Activated CD8-positive, alpha-beta memory T cell treated with anti-CD3 and anti-CD28 coated beads, Interleukin-2, amount 10 ng/mL, durations not matched to agents 7 days and 5 days (primary cell): ENCODE measurements at places on chromosomes 2 and 18.

DNA sequence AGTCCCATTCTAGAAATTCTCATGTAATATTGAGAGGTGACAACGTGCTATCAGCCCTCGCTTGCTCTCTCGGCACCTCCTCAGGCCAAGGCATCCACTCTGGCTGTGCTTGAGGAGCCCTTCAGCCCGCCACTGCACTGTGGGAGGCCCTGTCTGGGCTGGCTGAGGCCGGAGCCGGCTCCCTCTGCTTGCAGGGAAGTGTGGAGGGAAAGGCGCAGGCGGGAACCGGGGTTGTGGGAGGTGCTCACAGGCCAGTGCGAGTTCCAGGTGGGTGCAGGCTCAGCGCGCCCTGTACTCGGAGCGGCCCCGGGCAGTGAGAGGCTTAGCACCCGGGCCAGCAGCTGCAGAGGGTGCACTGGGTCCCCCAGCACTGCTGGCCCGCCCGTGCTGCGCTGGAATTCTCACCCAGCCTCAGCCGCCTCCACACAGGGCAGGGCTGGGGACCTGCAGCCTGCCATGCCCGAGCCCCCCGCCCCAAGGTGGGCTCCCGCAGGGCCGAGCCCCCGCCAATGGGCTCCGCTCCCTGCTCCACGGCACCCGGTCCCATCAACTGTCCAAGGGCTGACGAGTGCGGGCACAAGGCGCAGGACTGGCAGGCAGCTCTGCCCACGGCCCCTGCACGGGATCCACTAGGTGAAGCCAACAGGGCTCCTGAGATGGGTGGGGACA is 1680.6 kb upstream of the LRRTM1 start:
- DNase-seq: no peak

DNA sequence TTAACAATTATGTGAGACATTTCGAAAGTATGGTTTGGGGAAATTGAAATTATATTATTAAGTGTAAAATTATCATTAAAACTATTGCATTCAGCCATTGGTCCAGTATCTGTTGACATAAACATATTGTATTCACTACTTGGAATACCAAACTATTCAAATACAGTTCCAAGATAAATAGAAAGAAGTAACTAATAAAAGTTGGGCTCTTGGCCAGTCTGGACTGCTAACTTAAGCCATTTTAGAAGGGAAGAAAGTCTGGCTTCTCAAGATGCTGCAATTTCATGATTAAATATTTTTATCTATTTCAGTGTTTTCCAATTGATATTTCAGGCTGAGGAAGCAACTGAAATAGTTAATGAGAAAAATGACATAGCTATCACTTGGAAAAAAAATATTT is 109.8 kb upstream of the CHRNA1 start:
- DNase-seq: no peak

DNA sequence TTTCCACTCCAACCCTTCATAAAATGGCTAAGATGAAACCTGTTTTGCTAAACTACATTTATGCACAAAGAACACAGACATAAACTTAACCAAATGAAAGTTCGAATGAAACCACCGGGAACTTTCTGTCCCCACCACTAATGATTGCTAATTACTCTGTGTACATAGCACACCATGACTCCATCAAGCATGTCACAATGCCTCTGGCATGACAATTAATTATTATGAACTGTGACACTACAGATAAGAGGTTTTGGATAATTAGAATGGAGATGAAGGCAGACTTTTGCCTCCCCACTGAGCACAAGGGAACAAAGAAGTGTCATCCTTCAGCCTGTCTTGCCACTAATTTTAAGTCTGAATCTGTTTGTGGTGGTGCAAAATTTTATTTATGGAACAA is 1.5 kb downstream of the DAPL1 start:
- DNase-seq: no peak

- DNase-seq: no peak
Observed at GRCh38 chr18:22868831-22869230, 64.3 kb upstream of the RBBP8 start.

- no peak for DNase-seq
Observed at GRCh38 chr2:44769349-44770011, 172.0 kb upstream of the SIX3 start.

- no peak for DNase-seq
Observed at GRCh38 chr2:174888646-174889271, 116.4 kb downstream of the CHN1 start.

GRCh38 chr2:64591188-64591587 is 62.5 kb downstream of the SERTAD2 start:
- no peak for DNase-seq

DNA sequence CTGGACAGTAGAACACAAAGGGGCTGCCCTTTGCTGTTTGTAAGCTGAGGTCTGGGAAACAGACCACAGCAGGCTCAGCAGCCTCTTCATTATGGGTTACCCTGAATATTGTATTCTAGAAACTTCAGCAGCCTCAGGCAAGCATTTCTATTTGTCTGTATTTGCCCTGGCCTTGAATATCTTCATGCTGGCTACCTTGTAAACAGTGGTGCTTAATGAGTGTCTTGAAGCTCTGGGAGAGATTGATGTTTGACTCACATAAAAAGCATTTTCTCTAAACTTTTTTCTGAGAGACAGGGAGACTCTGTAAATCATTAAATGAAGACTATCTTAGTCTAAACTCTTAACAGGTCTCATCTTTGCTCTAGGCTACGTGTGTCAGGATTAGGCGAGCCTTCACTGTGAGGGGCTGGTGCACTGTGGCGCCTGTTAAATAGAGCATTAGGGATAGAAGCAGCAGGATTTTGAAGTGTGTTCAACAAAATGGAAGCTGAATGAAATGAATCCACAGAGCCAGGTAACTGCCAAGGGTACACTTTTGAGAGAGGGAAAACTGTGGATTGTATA is 53.1 kb upstream of the MEX3C start:
- no peak for DNase-seq

GRCh38 chr2:218291318-218292047 is 820 bp downstream of the TMBIM1 start:
- no peak for DNase-seq

- DNase-seq: no peak
Observed at GRCh38 chr2:101970901-101971300, 20.9 kb upstream of the IL1R2 start.

DNA sequence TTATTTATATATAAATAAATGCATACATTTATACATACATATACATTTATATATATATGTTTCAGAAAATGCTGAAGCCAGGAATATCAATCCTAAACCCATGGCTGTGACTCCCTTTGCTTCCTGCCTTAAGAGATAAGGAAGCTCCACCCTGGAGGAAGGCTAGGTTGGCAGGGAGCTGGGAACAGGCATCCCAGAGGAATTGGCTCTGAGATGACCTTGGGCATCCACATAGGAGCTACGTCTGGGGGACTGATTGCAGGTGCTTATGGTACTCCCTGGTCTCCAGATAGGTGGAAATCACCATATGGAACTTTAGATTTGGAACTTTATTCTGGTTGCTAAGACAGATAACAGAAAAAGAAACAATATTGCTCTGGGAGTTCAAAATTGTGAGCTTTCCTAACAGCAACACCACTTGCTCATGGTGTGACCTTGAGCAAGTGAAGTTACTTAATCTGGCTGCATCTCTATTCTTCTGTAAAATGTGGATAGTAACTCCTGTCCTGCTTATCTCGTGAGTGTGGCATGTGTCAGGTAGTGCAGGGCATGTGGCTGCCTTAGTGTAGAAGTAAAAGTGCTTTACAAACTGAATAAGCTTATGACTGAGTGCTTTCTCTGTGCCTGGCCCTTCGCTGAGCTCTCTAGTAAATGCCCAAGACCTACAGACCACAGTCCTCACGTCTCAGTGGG is 341.0 kb downstream of the MEIS1 start:
- no peak for DNase-seq

DNA sequence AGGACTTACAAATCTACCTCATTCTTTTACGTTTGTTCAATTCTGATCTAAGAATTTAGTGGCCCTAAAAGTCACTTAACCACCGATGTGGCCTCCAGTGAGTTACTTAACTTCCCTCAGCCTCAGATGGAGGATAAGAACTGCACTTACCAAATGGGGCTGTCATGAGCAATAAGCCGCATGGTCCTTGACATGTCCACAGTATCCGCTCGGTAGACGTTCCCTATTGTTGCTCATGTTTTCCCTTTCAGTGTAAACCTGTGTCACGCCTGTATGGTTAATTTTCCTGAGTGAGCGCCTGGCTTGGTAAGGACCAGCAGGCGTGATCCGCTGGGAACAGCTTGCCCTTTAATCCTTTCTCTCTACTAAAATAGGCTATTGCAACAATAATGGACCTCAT is 20.3 kb downstream of the SEC11C start:
- DNase-seq: no peak

- DNase-seq: no peak
Observed at GRCh38 chr2:191204433-191204832, 40.8 kb upstream of the MYO1B start.

- no peak for DNase-seq
Observed at GRCh38 chr2:58911877-58912276, 670.8 kb upstream of the FANCL start.

DNA sequence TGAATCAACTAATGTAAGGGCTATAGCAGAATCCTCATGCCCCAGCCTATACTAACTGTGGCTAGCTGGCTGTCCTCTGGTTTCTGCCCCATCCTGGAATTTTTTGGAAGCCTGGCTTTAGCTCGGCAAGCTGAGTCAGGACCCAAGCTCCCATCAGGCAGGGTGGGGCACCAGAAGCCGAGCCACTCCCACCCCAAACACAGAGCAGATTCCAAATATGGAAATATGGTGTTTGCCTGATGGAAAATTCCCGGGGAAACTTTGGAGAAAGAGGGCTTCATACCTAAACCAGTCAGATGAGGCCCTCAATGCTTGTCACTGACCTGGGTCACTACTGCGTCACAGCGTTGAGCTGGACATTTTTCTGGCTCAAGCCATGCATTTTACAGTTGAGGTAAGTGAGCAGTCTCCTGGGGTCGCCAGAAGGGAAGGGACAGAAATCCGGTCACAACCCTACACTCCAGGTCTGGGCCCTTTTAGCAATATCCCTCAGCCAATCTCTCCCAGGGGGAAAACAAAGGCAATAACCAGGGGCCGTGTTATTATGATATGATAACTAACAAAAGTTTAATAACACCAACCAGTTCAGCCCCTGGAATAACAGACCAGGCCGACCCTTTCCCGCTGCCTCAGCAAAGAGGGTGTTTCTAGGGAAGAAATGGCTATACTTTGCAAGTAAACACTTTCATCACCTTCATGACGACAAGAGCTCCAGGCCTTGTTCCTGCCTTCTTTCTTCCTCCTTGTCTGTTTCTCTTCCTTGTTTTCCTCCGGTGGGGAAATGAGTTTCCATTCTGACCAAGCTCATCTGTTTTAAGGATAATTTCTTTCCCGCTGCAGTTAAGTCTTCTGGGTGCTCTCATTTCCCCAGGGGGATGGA is 37.7 kb downstream of the PSD4 start:
- DNase-seq: no peak

- DNase-seq: peak; percentile 67
Observed at GRCh38 chr2:216142540-216142939, 33.4 kb downstream of the XRCC5 start.

DNA sequence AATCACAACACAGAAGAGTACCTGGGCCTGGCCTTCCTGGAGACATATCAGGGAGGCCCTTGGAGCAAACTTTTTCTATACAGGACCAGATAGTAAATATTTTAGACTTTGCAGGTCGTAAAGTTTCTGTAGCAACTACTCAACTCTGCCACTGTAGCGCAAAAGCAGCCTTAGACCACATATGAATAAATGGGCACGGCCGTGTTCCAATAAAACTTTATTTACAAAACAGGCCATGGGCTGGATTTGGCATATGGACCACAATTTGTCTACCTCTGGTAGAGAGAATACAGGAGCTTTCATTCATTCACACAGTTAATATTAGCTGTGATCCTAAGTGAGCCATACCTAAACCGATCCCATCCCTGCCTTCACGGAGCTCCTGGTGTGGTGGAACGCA is 98.6 kb upstream of the CAB39 start:
- DNase-seq: no peak

DNA sequence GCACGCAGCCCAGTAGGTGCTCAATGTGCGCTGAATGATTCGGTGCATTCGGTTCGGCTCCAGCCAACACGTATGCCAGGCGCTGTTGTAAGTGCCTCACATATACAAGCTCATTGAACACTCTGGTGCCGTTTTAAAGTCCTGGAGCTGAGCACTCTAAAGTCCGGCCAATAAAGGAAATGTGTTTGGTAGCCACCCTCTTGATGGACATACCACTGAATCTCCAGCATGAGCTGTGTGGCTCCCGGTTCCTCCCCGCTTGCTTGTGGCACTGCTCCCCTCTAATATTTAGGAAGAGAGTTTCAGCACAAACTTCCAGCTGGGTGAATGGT is 112.1 kb downstream of the MCFD2 start:
- DNase-seq: no peak

DNA sequence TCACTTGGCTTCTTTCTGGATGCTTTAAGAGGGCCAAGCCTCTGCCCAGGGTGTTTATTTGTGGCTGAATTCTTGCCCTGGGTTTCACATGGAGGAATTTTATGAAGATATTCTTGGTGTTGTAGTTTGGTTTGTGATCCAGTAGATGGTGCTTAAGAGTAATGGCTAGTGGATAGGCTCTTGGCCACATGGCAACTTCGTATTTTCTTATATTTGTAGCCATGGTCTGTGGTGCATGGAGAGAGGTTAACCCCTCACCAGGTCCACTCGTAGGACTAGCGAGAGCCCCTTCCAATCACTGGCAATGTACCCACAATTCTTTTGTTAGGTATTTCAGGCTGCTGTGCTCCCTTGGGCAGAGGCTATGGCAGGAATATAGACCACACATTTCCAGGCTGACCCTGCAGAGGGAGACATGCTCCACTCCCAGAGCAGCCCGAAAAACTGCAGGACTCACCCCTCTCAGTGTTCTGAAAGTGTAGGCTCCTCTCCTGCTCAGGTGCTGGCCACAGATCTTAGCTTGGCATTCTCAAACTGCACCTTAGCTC is 582.1 kb upstream of the SETBP1 start:
- DNase-seq: no peak

- no peak for DNase-seq
Observed at GRCh38 chr2:29531626-29532025, 389.8 kb downstream of the ALK start.

DNA sequence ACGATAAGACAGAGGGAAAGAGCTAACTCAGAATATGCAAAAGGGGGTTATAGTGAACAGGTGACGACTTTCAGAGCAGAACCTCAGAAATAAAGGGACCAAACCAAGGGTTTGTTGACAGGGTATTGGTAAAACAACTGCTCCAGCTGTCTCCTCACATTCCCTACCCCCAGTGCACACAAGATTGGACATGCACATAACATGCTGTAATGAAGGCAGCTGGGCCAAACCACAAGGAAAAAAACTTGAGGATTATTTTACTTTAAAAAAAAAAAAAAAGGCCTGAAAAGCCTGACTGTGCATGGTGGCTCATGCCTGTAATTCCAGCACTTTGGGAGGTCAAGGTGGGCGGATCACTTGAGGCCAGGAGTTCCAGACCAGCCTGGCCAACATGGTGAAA is 3.5 kb downstream of the RBM43 start:
- DNase-seq: no peak

GRCh38 chr2:29700560-29700959 is 220.8 kb downstream of the ALK start:
- DNase-seq: no peak

DNA sequence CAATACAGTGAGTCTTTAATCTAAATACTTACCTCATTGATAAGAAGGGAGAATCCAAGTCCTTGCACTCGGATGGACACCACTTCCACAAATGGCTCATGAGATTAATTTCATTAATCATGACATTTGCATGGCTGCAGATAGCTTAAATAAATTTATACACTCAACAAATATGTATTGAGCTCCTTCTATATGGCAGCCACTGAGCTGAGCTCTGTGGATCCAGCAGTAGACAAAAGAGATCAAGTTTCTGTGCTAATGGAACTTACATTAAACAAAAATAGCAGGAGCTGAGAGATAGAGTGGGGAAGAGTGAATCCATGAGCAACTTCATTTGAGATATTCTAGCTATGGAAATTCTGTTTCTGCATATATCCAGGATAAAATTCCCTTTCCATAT is 44.4 kb downstream of the RAB27B start:
- no peak for DNase-seq
